CD4-positive, alpha-beta T cell treated with Interleukin-12 subunit alpha and Interleukin-12 subunit beta, for 1 hour (primary cell): ENCODE measurements at places on chromosomes 3 and 15.

- no peak for DNase-seq
Measured at GRCh38 chr3:38204599-38205471, 39.5 kb downstream of the OXSR1 start.

DNA sequence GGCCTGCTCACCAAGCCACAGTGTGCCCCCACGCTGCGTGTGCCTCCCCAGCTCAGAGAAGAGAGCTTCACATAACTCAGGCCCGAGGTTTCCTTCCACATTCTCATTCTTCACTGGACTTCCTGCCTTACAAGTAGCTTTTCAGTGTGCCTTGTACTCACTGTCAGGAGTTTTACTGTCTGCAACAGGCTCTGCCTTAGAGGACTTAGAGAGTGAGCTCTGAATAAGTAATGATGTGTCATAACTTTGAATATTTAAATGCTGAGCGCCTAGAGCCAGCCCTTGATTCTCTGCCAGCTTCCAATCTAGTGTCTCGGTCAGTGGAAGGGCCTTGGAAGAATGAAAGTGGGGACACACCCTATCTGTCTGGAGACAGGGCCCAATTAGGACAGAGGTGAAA, 41.8 kb downstream of the ITGB5 start:
- DNase-seq, result no peak

GRCh38 chr3:61805510-61806080, 244.2 kb downstream of the PTPRG start:
- DNase-seq, result no peak

- no peak for DNase-seq
Measured at GRCh38 chr3:14328422-14328821, 74.0 kb upstream of the SLC6A6 start.

- DNase-seq, result no peak
Measured at GRCh38 chr15:88391700-88392099, 75.5 kb downstream of the MRPL46 start.

- DNase-seq, result no peak
Measured at GRCh38 chr15:69748576-69749185, 296.1 kb downstream of the RPLP1 start.

DNA sequence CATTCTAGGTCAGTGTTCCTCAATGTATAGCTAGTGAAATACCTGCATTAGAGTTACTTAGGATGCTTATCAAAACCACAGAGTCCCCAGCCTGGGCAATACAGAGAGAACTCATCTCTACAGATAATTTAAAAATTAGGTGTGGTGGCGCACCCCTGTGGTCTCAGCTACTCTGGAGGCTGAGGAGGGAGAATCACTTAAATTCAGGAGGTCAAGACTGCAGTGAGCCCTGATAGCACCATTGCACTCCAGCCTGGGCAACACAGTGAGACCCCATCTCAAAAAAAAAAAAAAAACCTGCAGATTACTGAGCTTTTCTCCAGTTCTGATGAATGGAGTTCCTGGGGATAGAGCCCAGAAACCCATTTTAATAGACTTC, 10.1 kb upstream of the MINDY2 start:
- DNase-seq, result peak; percentile 45

- no peak for DNase-seq
Measured at GRCh38 chr3:183131735-183132134, 30.8 kb downstream of the LAMP3 start.

- DNase-seq, result no peak
Measured at GRCh38 chr3:66481071-66482017, 19.5 kb downstream of the LRIG1 start.

GRCh38 chr3:127755305-127755681, 67.0 kb downstream of the MGLL start:
- no peak for DNase-seq

GRCh38 chr15:32766101-32766500, 48.3 kb downstream of the GREM1 start:
- DNase-seq, result no peak

DNA sequence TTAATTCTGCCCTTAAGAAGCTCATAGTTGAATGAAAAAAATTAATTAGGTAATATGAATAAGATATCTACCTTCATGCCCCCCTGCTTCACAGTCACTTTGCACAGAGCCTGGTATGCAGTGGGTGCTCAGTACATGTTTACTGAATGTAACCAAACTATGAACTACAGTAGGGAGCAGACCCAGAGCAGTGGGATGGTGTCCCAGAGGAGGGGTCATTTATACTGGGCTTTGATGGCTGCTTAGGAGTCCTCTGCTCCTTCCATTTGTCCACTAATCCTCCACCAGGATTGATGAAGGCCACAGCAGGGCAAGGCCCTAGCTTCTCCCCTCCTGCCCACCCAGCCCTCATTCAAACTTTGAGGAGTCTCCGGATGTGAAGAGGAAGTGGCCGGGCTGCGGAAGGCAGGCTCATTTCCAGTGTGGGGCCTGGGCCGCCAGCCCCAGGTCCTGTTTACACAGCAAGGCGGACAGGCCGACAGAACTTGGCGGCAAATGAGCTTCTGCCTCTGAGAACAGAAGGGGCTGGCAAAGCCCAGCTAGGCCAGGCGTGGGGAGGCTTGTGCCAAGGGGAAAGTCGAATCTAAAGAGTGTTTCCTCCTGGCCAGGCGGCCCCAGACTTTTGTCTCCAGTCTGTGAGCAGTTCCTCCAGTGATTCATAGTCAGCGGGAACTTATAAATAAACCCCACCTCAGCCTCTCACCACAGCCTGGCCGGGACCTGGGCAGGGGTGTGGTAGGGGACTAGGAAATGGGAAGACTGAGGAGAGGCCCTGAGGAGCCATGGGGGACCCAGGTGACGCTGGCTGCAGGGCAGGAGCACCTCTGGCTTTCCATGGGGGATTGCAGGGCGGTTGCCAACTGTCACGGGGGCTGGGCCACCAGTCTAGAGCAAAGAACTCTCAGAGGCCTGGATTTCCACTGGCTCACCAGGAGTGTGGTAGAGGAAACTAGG, 51.6 kb upstream of the LCTL start:
- no peak for DNase-seq

- DNase-seq, result no peak
Measured at GRCh38 chr3:131081224-131081623, 54.5 kb downstream of the NEK11 start.

DNA sequence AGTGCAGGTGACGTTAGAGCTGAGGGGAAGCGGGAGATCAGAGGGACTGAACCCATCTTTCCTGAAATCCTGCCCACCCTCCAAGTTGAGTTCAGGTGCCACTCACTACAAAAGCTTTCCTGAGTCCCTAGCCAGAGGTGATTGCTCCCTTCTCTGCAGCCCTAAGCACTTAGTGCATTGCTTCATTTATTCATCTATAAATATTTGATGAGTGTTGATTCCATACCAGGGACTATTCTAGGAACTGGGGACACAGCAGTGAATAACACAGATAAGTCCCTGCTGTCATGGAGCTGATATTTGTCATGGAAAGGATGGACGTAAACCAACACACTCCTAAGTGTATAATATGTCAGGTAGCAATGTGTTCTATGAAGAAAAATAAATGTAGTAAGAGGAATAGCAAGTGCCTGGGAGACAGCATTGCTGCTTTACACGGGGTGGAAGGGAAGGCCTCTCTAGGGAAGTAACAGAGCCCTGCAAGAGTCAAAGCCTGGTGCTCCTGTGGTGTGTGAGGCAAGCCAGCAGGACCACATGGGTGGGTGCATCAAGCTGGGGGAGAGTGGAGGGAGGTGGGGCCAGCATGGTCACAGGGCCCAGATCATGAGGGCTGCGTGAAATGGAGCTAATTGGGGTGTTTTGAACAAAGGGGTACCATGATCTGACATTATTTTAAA, 18.6 kb downstream of the ALPK3 start:
- DNase-seq, result no peak

DNA sequence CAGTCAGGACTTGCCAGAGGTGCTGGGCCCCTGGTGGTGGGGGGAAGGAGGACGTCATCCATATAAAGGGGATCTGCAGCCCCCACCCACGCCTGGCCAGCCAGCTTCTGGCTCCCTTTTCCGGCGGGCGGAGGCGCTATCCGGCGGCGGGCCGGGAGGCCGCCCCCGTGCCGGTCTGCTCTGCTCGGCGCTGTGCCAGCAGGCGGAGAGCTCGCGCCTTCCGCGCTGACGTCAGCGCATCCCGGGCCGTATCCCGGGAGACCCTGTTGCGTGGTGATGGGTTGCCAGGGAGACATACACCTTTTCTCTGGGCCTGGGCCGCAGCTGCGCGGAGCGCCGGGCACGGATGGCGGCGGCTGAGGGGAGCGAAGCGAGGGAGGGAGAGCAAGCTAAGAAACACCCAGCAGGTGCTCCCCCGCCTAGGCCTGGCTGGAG, 1.1 kb downstream of the FAM131A start:
- peak; percentile 42 for DNase-seq

DNA sequence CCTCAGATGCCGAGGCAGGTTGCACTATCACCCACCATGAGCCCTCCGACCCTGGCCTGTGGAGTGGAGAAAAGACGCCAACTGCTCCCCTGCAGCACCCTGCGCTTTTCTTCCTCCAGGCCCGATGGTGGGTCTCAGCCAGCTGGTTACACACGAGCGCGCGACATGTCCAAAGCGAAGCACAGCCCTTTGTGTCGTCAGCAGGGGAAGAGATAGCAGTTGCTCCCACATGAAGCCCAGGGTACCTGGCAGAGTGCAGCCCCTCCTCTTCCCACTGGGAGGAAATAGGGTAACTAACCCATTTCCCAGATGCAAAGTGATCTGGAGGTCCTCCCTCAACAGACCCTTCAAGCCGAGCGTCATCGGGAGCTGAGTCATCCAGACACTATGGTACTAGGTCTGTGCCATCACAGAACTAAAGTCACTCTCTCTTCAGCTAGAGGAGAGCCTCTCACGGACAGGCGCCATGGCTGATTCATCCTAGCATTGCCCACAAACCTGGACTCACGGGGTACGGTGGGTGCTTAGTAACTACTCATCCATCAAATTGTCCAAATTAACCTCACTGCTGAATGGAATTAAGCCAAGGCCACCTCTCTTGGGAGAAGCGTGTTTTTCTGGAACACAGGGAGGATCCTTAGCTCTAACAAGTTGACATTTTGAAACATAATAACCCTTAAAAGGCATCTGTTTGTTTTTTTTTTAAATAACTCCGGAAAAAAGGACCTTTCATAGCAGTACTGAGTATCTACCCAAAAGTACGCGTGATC, 45.2 kb upstream of the BDH1 start:
- no peak for DNase-seq

DNA sequence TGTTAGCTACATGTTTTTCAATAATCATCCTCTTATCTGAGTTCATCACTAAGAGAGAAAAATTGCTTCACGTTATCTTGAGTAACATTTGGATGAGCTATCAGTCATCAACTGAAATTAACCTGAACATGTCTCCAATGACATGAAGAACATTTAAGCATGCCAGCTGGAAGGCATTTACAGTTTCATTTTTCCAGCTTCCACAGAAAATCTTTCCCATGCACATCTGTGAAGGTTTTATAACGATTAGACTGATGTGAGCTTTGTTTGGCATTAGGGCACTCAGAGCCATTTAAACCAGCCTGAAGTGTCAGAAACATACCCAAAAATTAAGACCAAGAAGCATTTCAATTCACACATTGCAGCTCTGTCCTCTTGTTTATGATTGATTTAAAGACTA, 235.8 kb upstream of the ARHGEF26 start:
- no peak for DNase-seq
